Myocyte (in vitro differentiated cells): ENCODE measurements at places on chromosomes 16 and 17. TPM values are rescaled to one million over a fixed set of nuclear protein-coding genes. Genes with fewer than 3 reads are reported as not detected.
A peak's percentile ranks its signal among the peaks of the same experiment; 100 is the strongest.

- DNase-seq, result no peak
These were observed 577.8 kb downstream of the WWOX start for GRCh38 chr16:78677181-78677731.

DNA sequence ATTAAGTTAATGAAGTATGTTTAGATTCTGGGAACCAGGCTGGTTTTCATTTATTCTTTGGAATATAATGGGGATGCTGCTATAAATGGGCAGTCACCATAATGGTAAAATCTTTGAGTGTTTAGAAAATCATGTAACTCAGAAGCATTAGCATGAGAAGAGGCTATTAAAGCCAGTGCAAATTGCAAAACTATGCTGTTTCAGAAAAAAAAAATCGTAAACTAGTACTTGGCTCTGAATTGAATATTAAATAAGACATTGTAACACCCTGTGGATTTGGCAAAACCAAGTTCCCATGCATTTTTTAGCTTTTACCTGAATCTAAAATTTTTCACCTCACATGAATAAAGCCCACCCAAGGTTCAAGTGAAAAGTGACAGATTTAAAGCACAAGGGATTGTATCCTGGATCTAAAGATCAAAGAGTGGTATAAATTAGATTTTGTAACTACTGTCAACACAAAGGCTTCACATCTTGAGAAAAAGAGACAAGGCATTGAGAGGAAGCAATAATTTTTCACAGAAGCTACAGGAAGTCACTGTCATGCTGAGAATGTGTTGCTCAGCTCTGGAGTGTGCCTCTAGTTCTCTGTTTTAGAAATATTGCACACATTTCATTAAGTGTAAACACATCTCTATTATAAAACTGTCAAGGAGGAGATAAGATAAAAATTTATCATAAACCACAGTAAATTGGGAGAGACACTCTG is 142.2 kb downstream of the ABCA8 start:
- DNase-seq, result no peak

GRCh38 chr16:3602320-3602653 is 9.1 kb downstream of the SLX4 start:
- no peak for DNase-seq

DNA sequence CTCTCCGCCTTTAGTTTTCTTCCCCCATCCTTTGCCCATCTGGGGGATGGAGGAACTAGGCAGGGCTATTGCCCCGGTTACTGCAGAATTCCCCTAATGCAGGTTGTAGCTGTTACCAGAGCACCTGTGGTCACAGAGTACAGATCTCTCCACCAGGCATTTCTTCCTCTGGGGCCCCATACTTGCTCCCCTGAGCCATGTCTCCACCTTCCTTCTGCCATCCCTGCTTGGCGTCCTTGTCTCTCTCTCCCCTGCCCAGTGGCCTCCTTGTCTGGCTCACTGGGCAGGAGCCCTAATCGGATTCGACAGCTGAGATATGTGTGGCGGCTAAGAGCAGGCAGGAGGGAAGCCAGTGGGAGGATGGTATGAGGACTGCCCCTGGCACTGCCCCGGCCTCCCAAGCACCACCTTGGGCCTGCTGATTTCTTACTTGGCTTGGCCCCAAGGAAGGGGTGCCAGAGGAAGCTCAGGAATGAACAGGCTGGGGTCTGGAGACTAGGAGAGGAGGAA is 2.0 kb downstream of the RARA start:
- DNase-seq, result peak; percentile 76

- DNase-seq, result no peak
These were observed 206.4 kb downstream of the KIF2B start for GRCh38 chr17:54028986-54029580.

SAMD14 gene
- total RNA-seq, result 0.24 and 0.47 TPM in 2 replicates

KRT24 gene
- total RNA-seq, result not detected in 2 replicates

SOCS1 gene
- 1.2 and 1.5 TPM in 2 replicates for total RNA-seq

CDH16 gene
- total RNA-seq, result 1.1 TPM in 1 of 2 replicates, not detected in the other
